ENCODE measurements at places on chromosomes 2 and 18.

- no peak for DNase-seq
Measured at GRCh38 chr2:151042964-151043363, 218.7 kb downstream of the RBM43 start.

DNA sequence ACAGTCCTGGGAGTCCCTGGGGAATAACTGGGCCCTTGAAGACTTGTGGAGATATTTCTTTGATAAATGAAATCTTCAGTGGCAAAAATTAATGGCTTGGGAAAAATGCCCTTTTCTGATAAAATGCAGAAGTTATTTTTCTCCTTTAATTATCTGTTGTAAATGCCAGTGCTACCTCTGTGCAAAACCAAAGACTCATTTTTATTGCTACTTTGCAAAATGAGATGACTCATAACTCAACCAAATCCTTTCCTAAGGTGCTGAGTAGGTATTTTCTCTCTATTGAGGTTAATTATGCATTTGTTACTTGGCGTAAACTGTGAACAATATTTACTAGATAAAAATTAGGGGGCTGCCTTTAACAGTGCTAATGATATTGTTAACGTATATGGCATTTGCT lies 163.9 kb downstream of the DOK6 start:
- no peak for DNase-seq

DNA sequence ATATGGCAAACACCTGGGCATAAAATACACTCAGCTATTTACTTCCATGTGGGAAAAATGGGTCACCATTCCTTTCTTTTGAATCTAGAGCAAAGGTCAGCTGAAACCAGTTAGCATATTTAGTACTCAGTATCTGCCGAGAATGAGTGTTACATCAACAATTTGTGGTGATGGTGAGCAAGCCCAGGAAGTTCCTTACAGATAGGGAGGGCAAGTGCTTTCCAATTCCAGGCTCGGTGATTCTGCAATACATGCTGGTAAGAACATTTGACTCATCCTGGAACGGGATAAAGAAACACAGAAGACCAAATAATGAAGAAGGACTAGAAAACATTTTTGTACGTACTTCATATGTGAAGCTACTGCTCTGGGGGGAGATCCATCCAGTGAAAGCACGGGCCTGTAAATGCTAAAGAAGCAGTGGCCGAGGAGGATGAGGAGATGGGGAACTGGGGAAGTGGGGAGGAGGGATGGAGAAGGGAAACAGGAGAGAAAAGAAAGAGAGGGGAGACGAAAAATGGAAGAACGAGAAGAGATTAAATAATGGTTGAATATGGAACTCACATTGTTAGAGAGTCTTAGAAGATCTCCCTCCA lies 251.9 kb downstream of the TTC32 start:
- DNase-seq, result peak; percentile 99

GRCh38 chr2:162073888-162074631 lies at the start of gene DPP4:
Gene DPP4 (minus strand): TSS chr2:162074215. CDS start chr2:162073981, 234 bp downstream.
- no peak for DNase-seq

DNA sequence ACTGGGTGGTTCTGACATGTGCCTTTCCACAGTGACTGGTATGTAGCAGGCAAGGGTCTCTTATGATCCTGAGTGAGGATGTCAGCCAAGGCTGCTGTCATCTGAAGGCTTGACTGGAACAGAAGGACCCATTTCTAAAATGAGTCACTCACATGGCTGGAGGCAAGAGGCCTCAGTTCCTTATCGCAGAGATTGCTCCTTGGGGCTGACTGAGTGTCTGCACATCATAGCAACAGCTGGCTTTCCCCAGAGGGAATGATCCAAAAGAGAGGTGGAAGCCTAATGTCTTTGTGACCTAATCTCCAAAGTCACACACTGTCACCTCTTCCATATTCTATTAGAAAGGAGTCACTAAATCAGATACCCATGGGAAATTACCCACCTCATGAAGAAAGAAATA lies 114.0 kb downstream of the NEDD4L start:
- DNase-seq, result peak; percentile 18

All from brain microvascular endothelial cell (primary cell).